ENCODE measurements at places on chromosomes 7 and 10. TPM values are rescaled to one million over a fixed set of nuclear protein-coding genes. Genes with fewer than 3 reads are reported as not detected.

Gene EN2
- not detected for total RNA-seq

DNA sequence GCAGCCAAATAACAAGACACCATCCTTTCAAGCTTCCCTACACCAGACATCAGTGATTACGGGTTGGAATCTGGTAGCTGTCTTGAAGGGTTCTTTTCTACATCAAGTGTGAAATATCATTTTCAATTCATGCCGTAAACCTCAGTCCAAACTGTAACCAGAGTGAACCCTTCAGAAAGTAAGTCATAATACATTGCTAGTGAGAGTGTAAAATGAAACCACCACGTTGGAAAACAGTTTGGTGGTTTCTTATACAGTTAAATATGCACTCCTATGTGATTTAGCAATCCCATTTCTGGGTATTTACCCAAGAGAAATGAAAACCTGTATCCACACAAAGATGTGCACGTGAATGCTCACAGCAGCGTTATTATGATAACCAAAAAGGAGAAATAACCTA is 25.6 kb upstream of the ZC3HAV1L start:
- DNase-seq, result no peak

- DNase-seq, result no peak
These were observed 22.1 kb downstream of the CLIP2 start for GRCh38 chr7:74311305-74311744.

DNA sequence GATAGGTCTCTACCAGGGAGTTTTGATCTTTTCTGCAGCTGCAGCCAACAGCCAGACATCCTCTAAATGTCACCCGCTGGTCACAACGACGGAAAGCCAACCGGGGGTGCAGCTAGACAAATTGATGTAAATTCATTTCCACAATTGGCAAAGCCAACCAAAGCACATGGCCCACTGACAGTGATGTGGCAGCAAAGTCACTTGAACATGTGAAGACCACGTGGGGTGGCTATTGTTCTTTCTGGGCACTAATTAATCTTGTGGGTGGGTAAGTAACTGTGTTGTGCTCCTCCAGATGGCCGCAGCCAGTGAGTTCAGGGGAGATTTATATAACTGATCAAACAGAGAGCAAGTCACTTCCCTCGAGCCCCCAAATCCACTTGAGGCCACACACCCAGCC is 354.1 kb downstream of the ANKRD30A start:
- DNase-seq, result no peak

Gene MGAM2
- 0.19 TPM for total RNA-seq

Gene ADGRA1
- total RNA-seq, result not detected

- DNase-seq, result no peak
These were observed 86.8 kb upstream of the KMT2C start for GRCh38 chr7:152522571-152523067.

- DNase-seq, result no peak
These were observed 45.3 kb upstream of the OSBPL3 start for GRCh38 chr7:25025218-25025671.

DNA sequence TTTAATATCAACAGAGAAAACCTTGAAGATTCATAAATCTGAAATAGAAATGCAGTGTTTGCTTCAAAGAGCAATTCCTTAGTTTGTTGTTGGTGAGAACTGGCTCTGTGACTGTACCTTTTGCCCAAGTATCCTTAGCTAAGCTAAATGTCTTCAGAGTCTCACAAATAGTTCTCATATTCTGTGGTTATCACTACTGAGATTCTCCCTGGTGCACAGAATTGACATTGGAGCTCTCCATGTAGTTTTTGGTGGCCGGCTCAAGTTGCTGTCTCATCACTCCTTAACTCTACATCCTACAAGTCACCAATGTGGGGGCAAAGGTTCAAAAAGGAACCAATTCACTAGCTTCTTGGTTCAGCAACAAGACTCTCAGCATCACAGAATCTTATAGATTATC is 780.3 kb downstream of the LRMDA start:
- no peak for DNase-seq

- DNase-seq, result no peak
These were observed 14.2 kb downstream of the INPP5F start for GRCh38 chr10:119740096-119740495.

Gene IFRD1
- 78.5 TPM for total RNA-seq

Gene SLC13A4
- total RNA-seq, result 1.4 TPM

DNA sequence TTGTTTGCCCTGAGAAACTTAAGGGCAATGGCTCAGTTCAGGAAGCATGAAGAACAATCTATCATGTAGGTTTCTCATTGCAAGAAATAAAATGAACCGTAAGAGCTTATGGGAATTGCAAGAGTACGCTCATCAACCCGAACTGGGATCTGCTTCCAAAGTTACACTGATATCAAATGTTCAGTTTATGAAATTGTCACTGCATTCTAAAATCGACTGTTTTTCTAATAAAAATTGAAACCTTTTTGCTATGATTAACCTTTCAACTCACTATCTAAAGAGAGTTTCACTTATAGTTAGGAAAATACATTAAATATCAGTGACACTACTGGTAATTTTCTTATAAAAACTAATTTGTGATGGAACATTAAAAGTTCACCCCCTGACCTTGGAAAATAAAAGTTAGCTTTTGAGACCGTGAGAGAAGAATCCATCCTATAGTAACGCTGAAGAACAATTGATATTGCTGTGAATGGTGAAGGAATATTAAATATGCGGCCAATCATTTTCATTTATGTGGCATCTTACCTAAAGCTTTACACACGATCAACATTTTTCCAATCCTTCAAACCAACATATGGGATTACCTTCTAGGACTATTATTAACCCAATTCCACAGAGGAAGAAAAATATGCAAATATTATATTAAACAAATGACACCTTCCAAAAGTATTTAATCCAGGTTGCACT is 2.2 kb downstream of the MEOX2 start:
- no peak for DNase-seq

Measured in omental fat pad (tissue), 4 donors.